Activated CD8-positive, alpha-beta memory T cell treated with anti-CD3 and anti-CD28 coated beads, Interleukin-2, amount 10 ng/mL, durations not matched to agents 7 days and 5 days (primary cell): ENCODE measurements at places on chromosomes 7 and 10.

GRCh38 chr7:142506601-142507000, 242.7 kb upstream of the PRSS1 start:
- peaks cover 3% of the 10 kb centered on the region for H3K4me1 ChIP-seq
- H3K4me3 ChIP-seq = no peak overlapping the region
- H3K27ac ChIP-seq = no peak overlapping the region
- peaks cover 8% of the 10 kb centered on the region for H3K27me3 ChIP-seq

- no peak for DNase-seq
- H3K36me3 ChIP-seq = no peaks in the 10 kb centered on the region
- no peaks in the 10 kb centered on the region for H3K4me1 ChIP-seq
- H3K4me3 ChIP-seq = no peak overlapping the region
These were observed 152.2 kb downstream of the TMEM178B start for GRCh38 chr7:141225916-141226618.

DNA sequence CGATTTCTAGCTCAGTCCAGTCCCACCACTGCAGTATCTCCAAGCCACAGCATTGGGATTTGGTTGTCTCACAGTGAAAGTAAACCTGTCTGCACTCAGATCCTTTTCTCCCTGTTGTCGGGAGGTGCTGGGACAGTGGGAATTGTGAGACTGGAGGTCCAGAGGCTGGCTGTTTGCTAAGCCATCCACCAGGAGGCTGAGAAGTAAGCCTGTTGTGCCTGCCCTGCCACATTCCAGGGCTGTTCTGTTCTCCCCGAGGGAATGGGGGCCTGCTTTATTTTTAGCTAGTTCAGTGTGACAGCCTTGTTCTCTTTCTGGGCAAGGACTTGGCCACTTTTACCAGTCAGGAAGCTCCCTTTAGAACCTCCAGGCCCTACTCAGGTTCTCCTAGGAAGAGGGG, 54.9 kb downstream of the HK1 start:
- H3K27me3 ChIP-seq = no peaks in the 10 kb centered on the region
- DNase-seq = no peak
- no peak overlapping the region for H3K27ac ChIP-seq

- no peak overlapping the region for H3K27ac ChIP-seq
- H3K4me1 ChIP-seq = peaks cover 31% of the 10 kb centered on the region
- DNase-seq = no peak
- no peak overlapping the region for H3K4me3 ChIP-seq
- no peaks in the 10 kb centered on the region for H3K36me3 ChIP-seq
These were observed 1.9 kb upstream of the EPHA1 start for GRCh38 chr7:143410521-143411004.

GRCh38 chr10:61733358-61733940, 70.7 kb downstream of the CABCOCO1 start:
- no peak overlapping the region for H3K27ac ChIP-seq
- peaks cover 3% of the 10 kb centered on the region for H3K36me3 ChIP-seq
- peaks cover 69% of the 10 kb centered on the region for H3K27me3 ChIP-seq
- H3K4me3 ChIP-seq = no peak overlapping the region
- H3K4me1 ChIP-seq = peaks cover 3% of the 10 kb centered on the region
